ENCODE measurements at places on chromosomes 6 and 20. TPM values are rescaled to one million over a fixed set of nuclear protein-coding genes. Genes with fewer than 3 reads are reported as not detected.

GRCh38 chr6:109515781-109516409 lies 32.9 kb upstream of the ZBTB24 start:
- no peaks in the 10 kb centered on the region for H3K36me3 ChIP-seq
- H3K27ac ChIP-seq: no peak overlapping the region
- peak; percentile 68 for DNase-seq
- peaks cover 21% of the 10 kb centered on the region for H3K4me1 ChIP-seq
- peak overlapping the region; percentile 67 for H3K4me3 ChIP-seq

- H3K36me3 ChIP-seq: no peaks in the 10 kb centered on the region
- no peaks in the 10 kb centered on the region for H3K27me3 ChIP-seq
- DNase-seq: no peak
- no peak overlapping the region for H3K27ac ChIP-seq
Measured at GRCh38 chr6:75947935-75948334, 124.5 kb downstream of the IMPG1 start.

- no peak overlapping the region for H3K27ac ChIP-seq
- H3K36me3 ChIP-seq: no peaks in the 10 kb centered on the region
- no peak for DNase-seq
- H3K27me3 ChIP-seq: peaks cover 6% of the 10 kb centered on the region
Measured at GRCh38 chr6:134079406-134079921, 27.0 kb upstream of the SLC2A12 start.

- no peak overlapping the region for H3K4me3 ChIP-seq
- peaks cover 5% of the 10 kb centered on the region for H3K4me1 ChIP-seq
- no peak overlapping the region for H3K27ac ChIP-seq
- no peak for DNase-seq
Measured at GRCh38 chr6:111456208-111456607, 26.8 kb downstream of the REV3L start.

DNA sequence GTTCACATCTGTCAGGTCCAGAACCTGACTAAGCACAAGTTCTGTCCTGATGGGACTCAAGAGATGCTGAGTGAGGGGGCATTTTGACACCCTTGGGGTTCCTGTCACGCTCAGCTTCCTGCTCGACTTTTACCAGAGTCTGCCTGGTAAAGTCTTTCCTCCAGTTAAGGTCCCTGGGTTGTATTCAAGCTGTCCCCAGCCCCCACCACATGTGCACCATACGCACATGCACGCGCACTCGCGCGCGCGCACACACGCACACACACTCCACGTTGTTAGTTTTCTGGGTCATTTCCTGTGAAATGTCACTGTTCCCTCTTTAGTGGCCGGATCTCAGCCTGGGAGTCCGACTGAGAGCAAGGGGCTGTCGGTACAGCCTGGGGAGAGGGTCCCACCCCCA lies 166.1 kb downstream of the GMPR start:
- H3K27me3 ChIP-seq: no peaks in the 10 kb centered on the region
- H3K27ac ChIP-seq: no peak overlapping the region
- peaks cover 32% of the 10 kb centered on the region for H3K4me1 ChIP-seq
- H3K36me3 ChIP-seq: peaks cover 35% of the 10 kb centered on the region

GRCh38 chr6:130183271-130184222 lies 39.2 kb downstream of the SAMD3 start:
- peak overlapping the region; percentile 83 for H3K4me3 ChIP-seq
- peak overlapping the region; percentile 90 for H3K27ac ChIP-seq
- DNase-seq: peak; percentile 83
- H3K36me3 ChIP-seq: peaks cover 47% of the 10 kb centered on the region
- peaks cover 36% of the 10 kb centered on the region for H3K4me1 ChIP-seq

- no peaks in the 10 kb centered on the region for H3K4me1 ChIP-seq
- H3K27me3 ChIP-seq: no peaks in the 10 kb centered on the region
- H3K4me3 ChIP-seq: no peak overlapping the region
- H3K27ac ChIP-seq: no peak overlapping the region
Measured at GRCh38 chr6:124027392-124027791, 223.7 kb downstream of the NKAIN2 start.

DNA sequence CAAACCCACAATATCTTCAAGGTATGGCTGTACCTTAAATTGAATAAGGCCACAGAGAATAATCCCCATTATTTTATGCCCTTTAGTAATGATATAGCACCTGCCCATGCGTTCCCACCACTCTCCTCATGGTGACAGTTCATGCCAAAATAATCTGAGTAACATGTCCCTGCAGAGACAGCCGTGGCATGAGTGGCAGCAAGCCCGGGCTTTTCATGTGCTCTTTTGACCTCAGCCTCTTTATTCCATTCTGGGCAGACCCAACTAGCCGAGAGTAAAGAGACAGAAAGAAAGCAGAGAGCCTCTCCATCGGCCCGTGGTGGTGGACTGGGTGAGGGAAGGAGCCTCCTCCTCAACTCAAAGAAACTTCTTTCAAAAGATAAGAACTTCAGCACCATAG lies 19.9 kb upstream of the POPDC3 start:
- H3K27ac ChIP-seq: no peak overlapping the region
- no peaks in the 10 kb centered on the region for H3K36me3 ChIP-seq

DNA sequence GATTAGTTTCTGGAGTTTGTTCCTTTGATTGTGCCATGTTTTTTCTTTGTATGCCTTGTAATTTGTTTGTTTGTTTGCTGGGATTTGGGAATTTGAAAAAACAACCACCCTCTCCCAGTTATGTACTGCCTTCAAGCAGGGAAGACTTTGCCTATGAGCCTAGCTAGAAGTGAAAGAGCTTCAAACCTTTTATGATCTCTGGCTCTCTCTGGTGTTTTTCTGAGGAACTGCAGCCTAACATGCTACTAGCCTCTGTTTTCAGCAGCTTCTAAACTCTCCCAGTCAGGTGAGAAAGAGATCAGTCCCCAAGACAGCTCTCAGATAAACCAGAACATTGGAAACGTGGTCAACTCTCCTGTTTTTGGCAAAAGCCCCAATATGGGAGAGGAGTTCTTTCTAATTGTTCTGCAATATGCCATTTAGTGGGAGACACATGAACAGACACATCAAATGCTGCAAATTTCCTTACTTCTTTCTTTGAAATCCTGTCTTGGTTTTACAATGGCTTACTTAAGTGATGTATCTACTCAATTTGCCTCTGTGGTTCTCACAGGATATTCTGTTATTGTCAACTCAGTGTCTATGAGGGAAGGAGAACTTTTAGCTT lies 58.9 kb upstream of the SERINC1 start:
- no peaks in the 10 kb centered on the region for H3K4me1 ChIP-seq
- H3K36me3 ChIP-seq: no peaks in the 10 kb centered on the region
- H3K27me3 ChIP-seq: peaks cover 25% of the 10 kb centered on the region
- H3K27ac ChIP-seq: no peak overlapping the region
- no peak overlapping the region for H3K4me3 ChIP-seq

DNA sequence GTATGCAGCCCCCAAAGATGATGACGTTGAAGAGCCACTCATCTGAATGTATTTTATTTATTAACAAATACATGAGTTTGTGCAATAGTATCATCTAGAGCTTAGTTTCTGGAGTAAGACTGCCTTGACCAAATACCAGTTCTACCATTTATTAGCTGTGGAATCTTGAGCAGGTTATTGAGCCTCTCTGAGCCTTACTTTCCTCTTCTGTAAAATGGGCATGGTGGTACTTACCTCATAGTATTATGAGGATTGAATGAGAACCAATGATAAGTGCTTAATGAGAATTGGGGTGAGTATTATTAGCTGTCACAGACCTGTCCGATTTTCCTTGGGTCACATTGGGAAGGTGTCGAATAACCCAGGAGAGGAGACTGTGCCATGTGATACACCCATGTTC lies 164.2 kb upstream of the RNF24 start:
- no peak for DNase-seq
- peaks cover 4% of the 10 kb centered on the region for H3K4me1 ChIP-seq
- H3K4me3 ChIP-seq: no peak overlapping the region

GRCh38 chr6:124356276-124356810 lies 552.7 kb downstream of the NKAIN2 start:
- H3K4me3 ChIP-seq: no peak overlapping the region
- no peak overlapping the region for H3K27ac ChIP-seq
- no peaks in the 10 kb centered on the region for H3K36me3 ChIP-seq
- DNase-seq: no peak

GRCh38 chr20:15637950-15638754 lies 935.1 kb downstream of the KIF16B start:
- H3K36me3 ChIP-seq: no peaks in the 10 kb centered on the region
- no peak overlapping the region for H3K27ac ChIP-seq
- no peaks in the 10 kb centered on the region for H3K4me1 ChIP-seq

- no peak for DNase-seq
- no peak overlapping the region for H3K4me3 ChIP-seq
- H3K4me1 ChIP-seq: no peaks in the 10 kb centered on the region
- H3K27me3 ChIP-seq: peaks cover 2% of the 10 kb centered on the region
- no peak overlapping the region for H3K27ac ChIP-seq
Measured at GRCh38 chr6:12698298-12698697, 18.3 kb upstream of the PHACTR1 start.

GRCh38 chr6:166910601-166911000 lies 45.7 kb downstream of the RNASET2 start:
- peak overlapping the region; percentile 34 for H3K27ac ChIP-seq
- no peak overlapping the region for H3K4me3 ChIP-seq
- no peaks in the 10 kb centered on the region for H3K27me3 ChIP-seq
- DNase-seq: no peak
- H3K36me3 ChIP-seq: peaks cover 10% of the 10 kb centered on the region
- H3K4me1 ChIP-seq: peaks cover 40% of the 10 kb centered on the region

GRCh38 chr20:64106981-64107735 lies at the start of gene NPBWR2:
Gene NPBWR2 (minus strand): TSS chr20:64107565. CDS start chr20:64106831, 734 bp downstream.
- peaks cover 17% of the 10 kb centered on the region for H3K27me3 ChIP-seq
- no peak within 1 kb of the TSS for H3K27ac ChIP-seq
- no peaks in the 10 kb centered on the region for H3K4me1 ChIP-seq
- no peak within 1 kb of the TSS for H3K4me3 ChIP-seq
- no peaks in the 10 kb centered on the region for H3K36me3 ChIP-seq

DNA sequence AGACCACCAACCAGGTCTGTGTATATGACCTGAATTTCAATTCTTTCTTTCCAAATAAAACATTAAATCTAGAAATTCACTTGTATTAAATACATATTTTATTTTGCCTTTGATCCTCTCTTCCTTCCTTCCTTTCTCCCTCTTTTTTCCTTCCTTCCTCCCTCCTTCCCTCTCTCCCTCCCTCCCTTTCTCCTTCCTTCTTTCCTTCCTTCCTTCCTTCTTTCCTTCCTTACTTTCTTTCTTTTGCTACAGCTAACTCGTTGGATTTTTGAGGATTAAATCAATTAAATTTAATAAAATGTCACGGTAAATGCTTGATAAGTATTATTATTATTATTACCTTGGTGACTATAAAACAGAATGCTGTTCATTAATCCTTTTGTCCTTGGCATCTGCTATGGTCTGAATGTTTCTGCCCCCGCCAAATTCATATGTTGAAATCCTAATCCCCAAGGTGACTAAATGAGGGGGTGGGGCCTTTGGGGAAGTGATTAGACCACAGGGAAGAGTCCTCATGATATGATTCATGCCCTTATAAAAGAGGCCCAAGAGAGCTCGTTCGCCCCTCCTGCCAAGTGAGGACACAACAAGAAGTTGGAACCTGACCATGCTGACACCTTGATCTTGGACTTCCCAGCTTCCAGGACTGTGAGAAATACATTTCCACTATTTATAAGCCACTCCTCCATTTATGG lies 67.6 kb upstream of the BTBD3 start:
- H3K4me1 ChIP-seq: no peaks in the 10 kb centered on the region
- H3K27me3 ChIP-seq: no peaks in the 10 kb centered on the region
- DNase-seq: no peak

- H3K4me3 ChIP-seq: no peak overlapping the region
- H3K27me3 ChIP-seq: peaks cover 18% of the 10 kb centered on the region
- H3K36me3 ChIP-seq: no peaks in the 10 kb centered on the region
Measured at GRCh38 chr20:46119028-46119546, 973 bp downstream of the CD40 start.

DNA sequence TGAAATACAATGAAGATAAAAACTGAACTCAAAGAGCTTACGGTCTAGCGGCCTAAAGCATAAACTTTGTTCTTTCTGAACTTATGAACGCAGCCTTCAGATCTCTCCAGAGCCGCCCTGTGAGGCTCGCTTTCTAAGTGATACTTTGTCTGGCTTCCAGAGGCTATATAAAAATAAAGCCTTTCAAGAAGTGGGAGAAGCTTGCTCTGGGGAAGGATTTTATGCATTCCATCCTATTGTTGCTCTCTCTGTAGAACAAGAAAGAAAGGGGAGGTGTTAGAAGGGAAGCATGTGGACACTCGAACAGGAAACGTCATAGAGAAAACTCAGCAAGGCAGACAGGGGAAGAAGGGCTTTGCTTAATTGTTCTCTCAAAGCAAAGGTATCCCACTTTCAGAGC lies 77.0 kb downstream of the TBX18 start:
- no peaks in the 10 kb centered on the region for H3K27me3 ChIP-seq
- no peaks in the 10 kb centered on the region for H3K4me1 ChIP-seq
- no peak for DNase-seq

DNA sequence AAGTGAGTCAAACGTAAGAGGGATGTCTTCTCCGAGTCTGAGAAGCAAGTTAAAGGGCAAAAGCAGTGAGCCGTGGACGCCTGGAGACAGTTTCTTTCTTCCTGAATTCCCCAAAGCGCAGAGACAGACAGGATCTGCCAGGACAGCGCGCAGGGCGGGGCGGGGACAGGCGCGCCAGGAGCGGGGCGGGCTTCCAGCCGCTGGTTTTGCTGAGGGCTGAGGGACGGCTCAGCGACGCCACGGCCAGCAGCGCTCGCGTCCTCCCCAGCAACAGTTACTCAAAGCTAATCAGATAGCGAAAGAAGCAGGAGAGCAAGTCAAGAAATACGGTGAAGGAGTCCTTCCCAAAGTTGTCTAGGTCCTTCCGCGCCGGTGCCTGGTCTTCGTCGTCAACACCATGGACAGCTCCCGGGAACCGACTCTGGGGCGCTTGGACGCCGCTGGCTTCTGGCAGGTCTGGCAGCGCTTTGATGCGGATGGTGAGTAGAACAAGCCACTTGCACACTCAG lies at the start of gene SCGN:
TSS of gene SCGN (plus strand) at position 209 of the 509 bp plus-strand sequence. CDS start at position 398, 189 bp downstream.
- peak; percentile 85 for DNase-seq
- no peak within 1 kb of the TSS for H3K4me3 ChIP-seq
- H3K4me1 ChIP-seq: no peaks in the 10 kb centered on the region
- no peak within 1 kb of the TSS for H3K27ac ChIP-seq

GRCh38 chr20:50340541-50340940 lies 149.9 kb downstream of the CEBPB start:
- H3K36me3 ChIP-seq: no peaks in the 10 kb centered on the region
- no peaks in the 10 kb centered on the region for H3K27me3 ChIP-seq
- peaks cover 69% of the 10 kb centered on the region for H3K4me1 ChIP-seq
- peak overlapping the region; percentile 78 for H3K4me3 ChIP-seq

- no peaks in the 10 kb centered on the region for H3K36me3 ChIP-seq
- H3K27ac ChIP-seq: no peak overlapping the region
- peak overlapping the region; percentile 53 for H3K4me3 ChIP-seq
- no peak for DNase-seq
- peaks cover 61% of the 10 kb centered on the region for H3K27me3 ChIP-seq
- H3K4me1 ChIP-seq: peaks cover 4% of the 10 kb centered on the region
Measured at GRCh38 chr20:23050076-23050838, 785 bp upstream of the THBD start.

The WFDC5 gene
- total RNA-seq: not detected

The ID4 gene
- total RNA-seq: not detected

The SMLR1 gene
- not detected for total RNA-seq

The MEI4 gene
- not detected for total RNA-seq

The RBPJL gene
- not detected for total RNA-seq

The ENPP1 gene
- 0.58 TPM for total RNA-seq

The ARMC12 gene
- 0.64 TPM for total RNA-seq

The MCM3 gene
- 239 TPM for total RNA-seq

The OSER1 gene
- 22.7 TPM for total RNA-seq

The NOX3 gene
- not detected for total RNA-seq

The REV3L gene
- total RNA-seq: 14.0 TPM

The RFX6 gene
- not detected for total RNA-seq

The ARMC2 gene
- total RNA-seq: 3.3 TPM
